GM10248 (cell line): ENCODE measurements at places on chromosomes 7 and 10.

- no peak for DNase-seq
These were observed 12.2 kb upstream of the BMPR1A start for GRCh38 chr10:86744067-86744725.

GRCh38 chr7:31776616-31777015 is 89.6 kb downstream of the PPP1R17 start:
- DNase-seq, result no peak

- DNase-seq, result no peak
These were observed 300.0 kb upstream of the C7orf33 start for GRCh38 chr7:148290538-148290937.

- DNase-seq, result no peak
These were observed 9.0 kb downstream of the SKIDA1 start for GRCh38 chr10:21516242-21517131.

GRCh38 chr7:30249316-30249715 is 35.1 kb upstream of the ZNRF2 start:
- DNase-seq, result no peak

DNA sequence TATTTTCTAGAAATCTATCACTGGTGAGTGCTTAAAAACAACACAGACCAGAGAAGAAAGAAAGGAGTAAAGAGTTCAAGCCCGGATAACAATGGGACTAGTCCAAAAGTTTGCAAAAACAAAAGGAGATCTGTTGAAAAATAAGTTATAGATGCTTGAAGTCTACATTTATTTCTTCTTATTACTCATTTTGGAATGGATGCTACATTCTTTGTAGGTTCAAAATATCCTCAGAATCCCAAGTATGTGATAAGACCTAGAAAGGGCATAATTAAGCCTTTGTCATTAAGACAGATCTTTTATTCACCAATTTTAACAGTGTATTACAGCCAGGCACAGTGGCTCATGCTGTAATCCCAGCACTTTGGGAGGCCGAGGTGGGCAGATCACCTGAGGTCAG is 42.7 kb upstream of the ITGB8 start:
- DNase-seq, result no peak

DNA sequence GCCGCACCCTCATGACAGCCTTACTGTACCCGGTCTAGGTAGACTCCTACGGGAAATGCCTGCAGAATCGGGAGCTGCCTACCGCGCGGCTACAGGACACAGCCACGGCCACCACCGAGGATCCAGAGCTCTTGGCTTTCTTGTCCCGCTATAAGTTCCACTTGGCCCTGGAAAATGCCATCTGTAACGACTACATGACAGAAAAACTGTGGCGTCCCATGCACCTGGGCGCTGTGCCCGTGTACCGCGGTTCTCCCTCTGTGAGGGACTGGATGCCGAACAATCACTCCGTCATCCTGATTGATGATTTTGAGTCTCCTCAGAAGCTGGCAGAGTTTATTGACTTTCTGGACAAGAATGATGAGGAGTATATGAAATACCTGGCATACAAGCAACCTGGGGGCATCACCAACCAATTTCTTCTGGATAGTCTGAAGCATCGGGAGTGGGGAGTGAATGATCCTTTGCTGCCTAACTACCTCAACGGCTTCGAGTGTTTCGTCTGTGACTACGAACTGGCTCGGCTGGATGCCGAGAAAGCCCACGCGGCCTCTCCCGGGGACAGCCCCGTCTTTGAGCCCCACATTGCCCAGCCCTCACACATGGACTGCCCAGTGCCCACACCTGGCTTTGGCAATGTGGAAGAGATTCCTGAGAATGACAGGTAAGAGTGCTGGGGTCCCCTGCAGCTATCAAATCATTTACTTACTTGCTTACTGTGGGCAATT is 8.5 kb upstream of the CHCHD1 start:
- no peak for DNase-seq
